Motor neuron (in vitro differentiated cells): ENCODE measurements at places on chromosomes 2 and 18.
A peak's percentile ranks its signal among the peaks of the same experiment; 100 is the strongest.

GRCh38 chr2:37358466-37358865 lies 14.0 kb downstream of the QPCT start:
- no peak for ATAC-seq

- no peak for ATAC-seq
Measured at GRCh38 chr18:58391231-58391825, 237.6 kb downstream of the ALPK2 start.

GRCh38 chr18:75797046-75797445 lies 369.5 kb upstream of the SMIM21 start:
- no peak for ATAC-seq

DNA sequence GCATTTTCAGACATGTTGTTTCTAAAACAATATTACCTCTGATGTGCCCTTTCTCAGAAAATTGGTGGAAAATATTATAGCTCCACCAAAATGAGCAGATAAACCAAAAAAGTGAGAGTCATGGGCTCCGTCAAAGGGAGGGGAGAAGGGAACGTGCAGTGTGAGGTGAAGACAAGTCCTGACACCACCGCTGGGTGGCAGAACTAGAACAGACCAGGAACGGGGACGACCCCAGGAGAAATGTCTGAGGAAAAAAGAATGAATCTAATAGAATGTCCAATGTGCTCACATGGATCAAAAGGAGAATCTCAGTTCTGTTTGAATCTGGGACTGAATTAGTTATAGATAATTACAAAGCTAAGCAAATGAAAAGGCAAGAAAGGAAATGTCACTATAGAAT lies 22.6 kb upstream of the BCL2 start:
- no peak for ATAC-seq

GRCh38 chr2:32135409-32135808 lies 30.3 kb upstream of the SLC30A6 start:
- no peak for ATAC-seq

DNA sequence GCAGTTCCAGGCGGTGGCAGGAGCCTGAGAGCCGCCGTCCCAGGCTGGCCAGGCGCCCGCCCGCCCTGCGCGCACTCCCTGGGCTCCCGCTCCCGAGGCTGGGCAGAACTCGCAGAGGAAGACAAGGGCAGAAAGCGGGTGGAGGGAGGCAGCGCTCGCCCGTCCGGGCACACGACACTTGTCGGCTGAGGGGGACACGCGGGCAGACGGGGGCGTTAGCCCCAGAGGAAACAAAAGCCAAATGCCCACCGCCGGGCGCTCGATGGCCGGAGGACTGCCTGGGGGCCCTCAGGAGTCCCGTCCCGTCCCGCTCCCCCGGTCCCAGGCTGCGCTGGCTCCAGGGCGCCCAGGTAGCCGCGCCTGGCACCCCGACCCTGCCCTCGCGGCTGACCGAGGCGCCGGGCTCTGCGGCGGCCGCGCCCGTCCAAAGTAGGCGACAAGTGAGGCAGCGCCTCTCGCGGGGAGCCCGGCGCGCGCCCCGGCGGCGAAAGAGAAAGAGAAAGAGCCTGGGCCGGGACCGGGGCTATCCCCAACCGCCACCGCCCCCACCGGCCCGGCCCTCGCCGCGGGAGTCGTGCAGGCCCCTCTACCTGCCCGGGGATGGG lies 491 bp downstream of the L3MBTL4 start:
- peak; percentile 71 for ATAC-seq

DNA sequence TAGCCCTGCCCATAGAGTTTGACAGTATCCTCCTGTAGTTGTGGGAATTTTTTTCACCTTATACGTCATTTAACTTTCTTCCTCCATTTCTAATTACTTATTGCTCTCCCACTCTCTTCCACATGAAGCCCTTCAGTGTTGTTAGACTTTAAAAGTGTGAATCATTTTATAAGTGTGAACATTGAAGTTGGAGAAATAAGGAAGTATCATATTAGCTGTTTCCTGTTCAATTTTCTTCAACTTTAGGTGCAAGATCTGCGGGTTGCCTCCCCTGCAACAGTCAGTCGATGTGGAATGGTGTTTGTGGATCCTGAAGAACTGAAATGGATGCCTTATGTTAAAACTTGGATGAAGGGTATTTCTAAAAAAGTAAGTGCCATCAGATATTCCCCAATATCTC lies 138.1 kb downstream of the DNAH6 start:
- ATAC-seq: no peak

GRCh38 chr2:195711478-195711877 lies 54.5 kb downstream of the SLC39A10 start:
- no peak for ATAC-seq

- ATAC-seq: peak; percentile 62
Measured at GRCh38 chr2:197821550-197822289, 17.3 kb downstream of the PLCL1 start.

DNA sequence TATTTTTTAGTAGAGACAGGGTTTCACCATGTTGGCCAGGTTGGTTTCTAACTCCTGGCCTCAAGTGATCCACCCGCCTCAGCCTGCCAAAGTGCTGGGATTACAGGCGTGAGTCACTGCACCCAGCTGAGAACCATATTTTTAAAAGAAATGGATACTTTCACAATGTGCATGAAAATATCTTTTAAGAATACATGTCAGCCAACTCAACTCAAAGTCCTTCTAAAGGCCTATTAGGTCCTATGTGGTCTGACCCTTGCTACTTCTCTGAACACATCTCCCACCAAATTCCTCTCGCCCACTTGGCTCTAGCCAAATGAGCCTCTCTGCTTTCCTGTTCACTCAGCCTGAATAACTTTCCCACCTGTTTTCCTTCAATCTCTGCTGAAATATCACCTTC lies 119.6 kb downstream of the MTX2 start:
- no peak for ATAC-seq

DNA sequence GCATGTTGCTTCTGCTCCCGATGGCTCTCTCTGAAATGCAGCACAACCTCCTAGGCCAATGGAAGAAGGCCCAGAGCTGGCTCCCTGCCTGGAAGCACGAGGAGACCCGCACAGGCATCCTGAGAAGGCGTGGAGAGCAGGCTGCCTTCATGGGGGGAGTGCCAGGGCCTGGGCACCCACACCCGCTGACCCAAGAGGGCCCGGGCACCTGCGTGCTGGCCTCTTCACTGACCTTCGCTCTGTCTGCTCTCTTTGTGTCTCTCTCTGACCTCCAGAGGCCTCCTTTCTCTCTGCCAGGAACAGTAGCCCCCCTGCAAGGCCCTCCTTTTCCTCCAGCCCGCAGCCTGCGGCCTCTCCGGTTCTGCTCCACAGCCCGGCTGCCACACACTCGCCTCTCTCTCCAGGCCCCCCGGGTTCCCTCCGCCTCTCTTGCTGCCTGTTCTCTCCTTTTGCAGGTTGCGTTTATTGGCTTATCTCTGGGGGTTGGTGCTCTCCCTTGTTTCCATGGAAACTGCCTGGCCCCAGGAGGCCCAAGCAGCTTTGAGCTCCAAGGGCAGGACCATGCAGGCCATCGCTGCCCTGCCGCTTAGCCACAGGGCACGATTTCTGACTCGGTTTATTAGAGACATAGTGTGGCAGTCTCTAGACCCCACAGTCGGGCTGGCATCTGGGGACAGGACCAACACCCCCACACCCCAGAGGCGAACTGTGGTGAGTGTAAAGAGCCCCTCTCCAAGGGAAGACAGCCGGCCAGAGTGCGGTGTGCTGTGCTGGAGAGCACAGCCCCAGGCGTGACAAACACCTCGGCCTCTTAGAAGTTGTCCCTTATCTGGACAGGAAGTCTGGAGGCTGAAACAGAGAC lies 1.7 kb downstream of the MZT2B start:
- peak; percentile 17 for ATAC-seq

DNA sequence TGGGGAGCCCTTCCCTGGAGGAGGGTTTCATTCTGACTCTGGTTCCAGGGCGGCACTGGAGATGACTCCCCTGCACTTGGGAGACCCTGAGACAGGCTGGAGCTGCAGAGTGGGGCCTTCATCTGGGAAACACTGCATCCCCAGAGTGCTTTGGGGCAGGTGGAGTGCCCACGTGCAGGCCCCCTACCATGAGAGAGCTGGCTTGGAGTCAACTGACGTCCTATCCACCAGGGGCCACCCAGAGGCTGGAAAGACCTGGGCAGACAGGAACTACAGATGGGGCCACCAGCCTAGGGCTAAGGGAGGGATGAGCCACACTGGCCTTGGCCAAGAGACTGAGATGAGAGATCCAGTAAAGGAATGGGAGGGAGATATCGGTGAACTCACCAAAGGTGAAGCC lies 153.8 kb downstream of the ASB1 start:
- no peak for ATAC-seq

DNA sequence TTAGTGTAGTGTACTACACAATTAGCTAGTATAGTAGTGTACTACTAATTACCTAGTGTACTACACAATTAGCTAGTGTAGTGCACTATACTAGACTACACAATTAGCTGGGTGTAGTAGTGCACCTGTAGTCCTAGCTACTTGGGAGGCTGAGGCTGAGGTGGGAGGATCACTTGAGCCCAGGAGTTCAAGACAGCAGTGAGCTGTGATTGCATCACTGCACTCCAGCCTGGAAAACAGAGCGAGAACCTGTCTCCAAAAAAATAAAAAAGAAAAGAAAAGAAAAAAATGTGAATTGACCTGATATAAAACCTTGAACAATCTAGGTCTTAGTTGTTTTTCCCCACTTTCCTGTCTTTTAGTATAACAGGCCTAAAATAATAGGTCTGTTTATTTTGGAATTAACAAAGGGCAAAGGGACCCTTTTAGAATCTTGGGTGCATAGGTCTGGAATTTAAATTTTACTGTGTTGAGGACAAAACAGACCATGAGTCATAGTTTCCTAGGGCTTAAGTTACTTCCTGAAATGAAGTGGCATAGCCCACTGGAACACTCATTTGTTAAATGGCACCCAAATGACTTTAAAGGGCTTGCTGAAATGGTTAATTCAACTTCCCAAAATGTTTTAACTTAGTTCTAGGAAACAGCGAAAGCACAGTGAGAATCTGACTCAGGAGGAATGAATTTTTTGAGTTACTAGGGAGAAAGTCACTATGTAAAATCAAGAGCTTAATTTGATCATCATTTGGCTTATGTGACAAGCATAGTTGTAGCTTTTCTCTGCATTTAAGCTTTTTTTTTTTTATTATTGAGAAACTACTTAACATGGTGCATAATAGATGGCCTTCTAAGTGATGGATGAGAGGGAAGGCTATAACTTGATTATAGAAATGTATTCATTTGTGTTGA lies 50.7 kb upstream of the ARL5A start:
- peak; percentile 73 for ATAC-seq

- no peak for ATAC-seq
Measured at GRCh38 chr2:155766342-155767115, 566.0 kb downstream of the NR4A2 start.

GRCh38 chr2:44009136-44009735 lies 13.4 kb upstream of the LRPPRC start:
- no peak for ATAC-seq

GRCh38 chr2:231711677-231712450 lies 3.5 kb downstream of the PTMA start:
- ATAC-seq: no peak

- no peak for ATAC-seq
Measured at GRCh38 chr2:43127208-43127940, 99.0 kb downstream of the ZFP36L2 start.

- ATAC-seq: no peak
Measured at GRCh38 chr2:49069829-49070228, 84.5 kb downstream of the FSHR start.

DNA sequence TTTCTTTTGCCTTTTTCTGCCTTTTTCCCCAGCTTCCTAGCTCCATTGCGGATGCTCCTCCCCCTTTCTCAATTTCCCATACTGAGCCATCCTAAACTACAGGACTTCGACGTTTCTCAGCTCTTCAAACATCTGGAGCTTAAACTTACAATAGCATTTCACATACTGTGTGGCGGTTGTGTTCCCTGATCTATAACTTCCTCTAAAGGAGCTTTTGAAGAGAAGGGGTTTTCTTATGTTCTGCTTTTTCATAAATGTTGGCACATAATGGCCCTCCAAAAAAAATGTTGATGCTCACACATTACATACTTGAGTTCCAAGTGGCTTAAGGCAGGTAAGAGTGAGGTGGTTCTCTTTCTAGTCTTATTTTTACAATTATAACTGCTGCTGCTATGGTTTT lies 87.4 kb downstream of the RNF144A start:
- ATAC-seq: no peak

GRCh38 chr2:60872510-60872928 lies 8.9 kb upstream of the REL start:
- ATAC-seq: no peak

- peak; percentile 62 for ATAC-seq
Measured at GRCh38 chr2:55885127-55885943, 38.2 kb downstream of the EFEMP1 start.

DNA sequence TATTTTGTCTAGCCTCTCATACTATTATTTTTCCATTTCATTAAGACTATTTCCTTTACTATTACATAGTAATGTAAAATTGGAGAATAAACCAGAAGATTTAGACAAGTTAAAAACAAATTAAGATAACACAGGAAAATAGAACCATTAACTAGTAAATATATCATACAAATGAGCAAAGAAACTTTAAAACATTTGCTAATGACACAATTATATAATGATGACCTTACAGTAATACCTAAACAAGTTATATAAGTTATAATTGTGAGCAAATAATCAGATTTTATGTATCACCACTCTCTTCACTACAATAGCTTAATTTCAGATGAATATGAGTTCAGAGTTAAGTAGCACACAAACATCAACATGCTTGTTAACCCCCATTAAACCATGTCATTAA lies 72.6 kb upstream of the GRB14 start:
- ATAC-seq: no peak

- ATAC-seq: no peak
Measured at GRCh38 chr18:22343613-22344012, 74.1 kb downstream of the CTAGE1 start.

- ATAC-seq: no peak
Measured at GRCh38 chr2:234060236-234060635, 9.7 kb downstream of the SPP2 start.

DNA sequence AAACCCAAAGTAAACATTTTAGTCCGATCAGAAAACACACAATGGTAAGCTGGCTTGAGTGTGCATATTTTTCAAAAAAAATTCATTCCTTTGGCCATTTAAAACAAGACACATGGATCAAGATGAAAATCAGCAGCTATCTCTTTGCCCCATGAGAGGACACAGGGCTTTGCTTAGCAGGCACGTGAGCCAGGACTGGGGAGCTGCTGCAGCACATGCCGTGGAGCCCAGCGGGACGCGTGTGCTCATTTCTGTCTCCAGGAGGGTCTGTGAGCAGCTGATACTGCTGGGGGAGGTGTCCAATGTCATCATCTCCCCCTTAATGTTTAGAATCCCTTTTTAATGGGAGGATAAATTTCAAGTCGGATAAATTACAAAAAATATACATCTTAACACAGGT lies 49.8 kb upstream of the CNGA3 start:
- ATAC-seq: no peak

DNA sequence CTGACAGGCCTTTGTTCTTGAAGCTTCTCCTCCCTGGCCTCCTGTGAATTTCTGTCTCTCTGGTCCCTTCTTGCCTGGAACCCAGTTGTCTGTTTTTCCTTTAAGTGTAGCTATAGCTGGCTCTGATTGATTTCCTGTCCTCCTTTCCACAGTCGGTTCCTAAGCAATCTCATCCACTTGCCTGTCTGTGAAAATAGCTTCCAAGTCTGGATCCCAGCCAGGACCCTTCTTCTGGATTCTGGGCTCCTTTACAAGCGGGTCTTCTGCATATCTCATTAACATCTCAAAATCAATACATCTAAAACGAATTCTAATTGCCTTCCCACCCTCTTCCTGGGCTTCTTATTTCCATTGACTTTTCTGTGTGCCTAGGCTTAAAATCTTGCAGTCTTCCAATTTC lies 124.9 kb downstream of the DAW1 start:
- ATAC-seq: no peak
